ENCODE measurements at places on chromosomes 7 and 10. TPM values are rescaled to one million over a fixed set of nuclear protein-coding genes. Genes with fewer than 3 reads are reported as not detected.

Gene GPER1
- 2.4 TPM for total RNA-seq

Gene ZNF485
- total RNA-seq: 5.6 TPM

Gene ARMS2
- not detected for total RNA-seq

Gene RNF32
- 0.69 TPM for total RNA-seq

Gene NUTM2B
- 1.0 TPM for total RNA-seq

Gene OR6V1
- total RNA-seq: not detected

Gene STARD3NL
- 81.9 TPM for total RNA-seq

Gene MNX1
- total RNA-seq: not detected

Gene KIAA1217
- total RNA-seq: 2.9 TPM

Gene C10orf105
- not detected for total RNA-seq

Gene FFAR4
- not detected for total RNA-seq

Gene ASAH2
- 1.9 TPM for total RNA-seq

Gene SEMA3C
- total RNA-seq: 150 TPM

Gene CALML5
- total RNA-seq: not detected

Gene MSMB
- total RNA-seq: not detected

Gene EBLN1
- not detected for total RNA-seq

Gene ANLN
- 127 TPM for total RNA-seq

Gene GPR26
- not detected for total RNA-seq

Gene JMJD1C
- 43.7 TPM for total RNA-seq

Gene SMARCD3
- total RNA-seq: 8.9 TPM

Gene CALU
- total RNA-seq: 394 TPM

Gene ZMYND11
- 46.7 TPM for total RNA-seq

Gene ACSL5
- 0.33 TPM for total RNA-seq

Gene GIMAP1
- total RNA-seq: not detected

Gene FOXI2
- not detected for total RNA-seq

Gene HOXA7
- total RNA-seq: not detected

Gene CCDC3
- total RNA-seq: not detected

Gene CH25H
- 0.73 TPM for total RNA-seq

Gene UCMA
- total RNA-seq: not detected

Gene KCNK18
- not detected for total RNA-seq

Gene HGF
- under 0.01 TPM for total RNA-seq

Gene TET1
- total RNA-seq: 4.8 TPM

Gene DNAH11
- total RNA-seq: not detected

Gene AGR3
- not detected for total RNA-seq

Gene MBLAC1
- total RNA-seq: 2.8 TPM

Gene CPXM2
- 0.31 TPM for total RNA-seq

Gene LIPN
- total RNA-seq: not detected

Gene DYDC2
- total RNA-seq: not detected

Gene FANK1
- total RNA-seq: 1.4 TPM

Gene RET
- total RNA-seq: 0.33 TPM
